ENCODE measurements at places on chromosomes 16 and 17. TPM values are rescaled to one million over a fixed set of nuclear protein-coding genes. Genes with fewer than 3 reads are reported as not detected.

DNA sequence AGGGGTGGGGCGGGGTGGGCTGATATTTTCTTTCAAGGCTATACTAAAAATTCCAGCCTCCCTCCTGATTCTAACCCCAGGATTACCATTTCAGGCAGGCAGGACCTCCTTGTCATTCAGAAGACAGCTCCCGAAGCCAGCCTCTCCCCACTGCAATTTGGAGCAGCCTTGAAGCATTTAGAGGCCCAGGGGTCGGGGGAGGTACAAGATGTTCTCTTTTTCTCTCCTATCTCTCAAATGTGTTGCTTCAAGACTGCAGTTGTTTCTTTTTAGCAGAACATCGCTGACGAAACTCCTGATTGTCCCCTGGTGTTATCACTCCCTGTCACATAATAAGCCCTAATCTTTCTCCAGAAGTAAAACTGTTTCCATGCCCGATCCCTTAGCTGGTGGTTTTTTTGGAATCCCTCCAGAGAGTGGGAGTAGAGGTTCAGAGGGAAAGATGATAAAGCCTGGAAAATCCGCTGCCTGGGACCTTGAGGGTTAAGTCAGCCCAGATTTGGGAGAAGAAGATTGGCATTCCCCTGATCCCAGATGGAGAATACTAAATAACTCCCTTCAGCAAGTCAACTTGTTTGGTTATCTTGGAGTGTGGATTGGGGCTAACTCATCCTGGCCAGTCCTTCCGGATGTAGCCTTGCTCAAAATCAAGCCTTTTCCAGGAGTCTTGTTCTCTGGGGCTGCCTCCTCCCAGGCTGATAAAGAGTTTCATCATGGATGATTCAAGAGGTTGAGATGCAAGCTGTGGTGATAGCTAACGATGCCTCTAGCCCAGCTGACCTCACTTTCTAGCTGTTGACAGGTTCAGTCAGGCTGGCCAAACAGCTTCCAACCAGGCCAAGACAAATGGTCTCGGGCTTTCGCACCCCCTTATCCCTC is 71.3 kb downstream of the SOX9 start:
- DNase-seq: no peak
- peak overlapping the region; percentile 22 for H3K27ac ChIP-seq
- H3K36me3 ChIP-seq: peaks cover 2% of the 10 kb centered on the region
- peaks cover 11% of the 10 kb centered on the region for H3K4me1 ChIP-seq
- H3K27me3 ChIP-seq: no peaks in the 10 kb centered on the region

DNA sequence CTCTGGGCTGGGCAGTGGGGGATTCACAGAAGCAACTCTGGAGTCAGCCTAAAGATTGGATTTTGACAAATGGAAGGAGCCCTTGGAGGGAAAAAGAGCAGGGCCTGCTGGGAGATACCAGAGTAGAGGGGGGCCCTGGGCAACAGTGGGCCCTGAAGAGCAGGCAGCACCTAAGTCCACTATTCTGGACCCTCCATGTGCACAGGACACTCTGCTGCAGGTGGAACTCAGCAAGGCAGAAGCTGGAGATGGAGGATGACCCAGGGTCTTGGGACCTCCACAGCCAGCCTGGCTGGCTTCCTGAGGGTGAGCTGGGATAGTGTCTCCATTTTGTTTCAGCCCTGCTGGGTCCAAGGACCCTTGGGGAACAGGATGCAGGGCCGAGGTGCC is 63.0 kb upstream of the TEX2 start:
- peaks cover 6% of the 10 kb centered on the region for H3K4me1 ChIP-seq
- H3K36me3 ChIP-seq: no peaks in the 10 kb centered on the region

- no peak overlapping the region for H3K4me3 ChIP-seq
- DNase-seq: no peak
- H3K4me1 ChIP-seq: no peaks in the 10 kb centered on the region
- H3K27ac ChIP-seq: no peak overlapping the region
These were observed 8.3 kb downstream of the SLC35G3 start for GRCh38 chr17:35185849-35186248.

GRCh38 chr16:46901709-46902108 is 17.5 kb downstream of the GPT2 start:
- no peak for DNase-seq
- H3K27ac ChIP-seq: no peak overlapping the region
- H3K4me1 ChIP-seq: peaks cover 1% of the 10 kb centered on the region
- H3K27me3 ChIP-seq: no peaks in the 10 kb centered on the region

GRCh38 chr16:12724226-12724625 is 79.5 kb downstream of the CPPED1 start:
- peaks cover 2% of the 10 kb centered on the region for H3K36me3 ChIP-seq
- no peak for DNase-seq
- no peak overlapping the region for H3K4me3 ChIP-seq
- H3K4me1 ChIP-seq: no peaks in the 10 kb centered on the region
- H3K27ac ChIP-seq: no peak overlapping the region

- peaks cover 15% of the 10 kb centered on the region for H3K4me1 ChIP-seq
- H3K36me3 ChIP-seq: no peaks in the 10 kb centered on the region
- DNase-seq: no peak
- peaks cover 10% of the 10 kb centered on the region for H3K27me3 ChIP-seq
These were observed 477 bp downstream of the MTHFSD start for GRCh38 chr16:86554599-86554916.

- no peak for DNase-seq
- no peak overlapping the region for H3K4me3 ChIP-seq
- H3K27me3 ChIP-seq: peaks cover 17% of the 10 kb centered on the region
- no peaks in the 10 kb centered on the region for H3K4me1 ChIP-seq
These were observed 90.8 kb downstream of the ABCC12 start for GRCh38 chr16:48064971-48065370.

DNA sequence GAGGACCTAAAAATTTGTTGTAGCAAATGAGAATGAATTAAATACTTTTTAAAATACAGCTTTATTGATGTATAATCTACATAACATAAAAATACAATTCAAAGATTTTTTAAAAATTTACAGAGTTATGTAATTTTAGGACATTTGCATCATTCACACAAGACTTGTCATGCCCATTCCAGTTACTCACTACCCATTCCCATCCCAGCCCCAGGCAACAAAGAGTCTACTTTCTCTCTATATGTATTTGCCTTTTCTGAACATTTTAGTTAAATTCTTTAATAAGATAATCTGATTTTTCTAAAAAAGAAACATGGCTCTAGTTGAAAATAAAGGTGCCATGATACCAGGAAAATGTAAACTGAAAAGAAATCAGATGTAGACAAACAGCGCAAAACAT is 354.2 kb downstream of the PMP22 start:
- no peak for DNase-seq
- H3K27ac ChIP-seq: no peak overlapping the region
- no peaks in the 10 kb centered on the region for H3K36me3 ChIP-seq
- no peak overlapping the region for H3K4me3 ChIP-seq

- no peak overlapping the region for H3K4me3 ChIP-seq
- no peaks in the 10 kb centered on the region for H3K4me1 ChIP-seq
- no peaks in the 10 kb centered on the region for H3K27me3 ChIP-seq
These were observed 25.0 kb downstream of the WNT9B start for GRCh38 chr17:46876353-46876887.

DNA sequence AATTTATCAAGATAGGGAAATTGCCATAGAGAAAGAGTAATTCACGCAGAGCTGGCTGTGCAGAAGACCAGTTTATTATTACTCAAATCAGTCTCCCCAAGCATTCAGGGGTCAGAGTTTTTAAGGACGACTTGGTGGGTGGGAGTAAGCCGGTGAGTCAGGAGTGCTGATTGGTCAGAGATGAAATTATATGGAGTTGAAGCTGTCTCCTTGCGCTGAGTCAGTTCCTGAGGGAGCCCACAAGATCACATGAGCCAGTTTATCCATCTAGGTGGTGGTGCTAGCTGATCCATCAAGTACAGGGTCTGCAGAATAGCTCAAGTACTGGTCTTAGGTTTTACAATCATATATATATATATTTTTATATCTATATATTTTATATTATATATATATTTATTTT is 6.0 kb upstream of the AQP8 start:
- H3K4me1 ChIP-seq: peaks cover 6% of the 10 kb centered on the region
- no peak for DNase-seq
- H3K36me3 ChIP-seq: no peaks in the 10 kb centered on the region
- H3K4me3 ChIP-seq: no peak overlapping the region
- peaks cover 14% of the 10 kb centered on the region for H3K27me3 ChIP-seq

GRCh38 chr17:14331225-14331981 is 30.5 kb downstream of the HS3ST3B1 start:
- H3K36me3 ChIP-seq: no peaks in the 10 kb centered on the region
- H3K4me1 ChIP-seq: peaks cover 8% of the 10 kb centered on the region
- H3K27me3 ChIP-seq: peaks cover 6% of the 10 kb centered on the region
- no peak overlapping the region for H3K4me3 ChIP-seq
- DNase-seq: no peak

DNA sequence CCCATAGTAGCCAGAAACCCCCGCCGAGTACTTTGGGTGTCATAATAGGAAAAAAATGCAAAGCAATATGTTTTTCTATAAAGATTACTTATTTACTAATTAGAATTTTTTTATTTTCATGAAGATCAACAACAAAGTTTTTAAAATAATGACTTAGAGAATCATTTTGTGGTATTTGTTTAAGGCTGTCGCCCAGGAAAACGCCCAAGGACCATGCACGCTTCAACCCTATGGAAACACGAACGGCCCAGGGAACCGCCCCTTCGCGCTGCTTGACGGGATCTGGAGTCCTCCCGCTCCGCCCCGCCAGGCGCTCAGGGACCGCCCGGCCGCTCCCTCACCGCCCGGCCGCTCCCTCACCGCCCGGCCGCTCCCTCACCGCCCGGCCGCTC is 408 bp upstream of the KPNA2 start:
- H3K27ac ChIP-seq: peak overlapping the region; percentile 96
- H3K4me1 ChIP-seq: peaks cover 30% of the 10 kb centered on the region
- peak; percentile 86 for DNase-seq
- H3K27me3 ChIP-seq: no peaks in the 10 kb centered on the region
- peaks cover 9% of the 10 kb centered on the region for H3K36me3 ChIP-seq
- H3K4me3 ChIP-seq: peak overlapping the region; percentile 96

DNA sequence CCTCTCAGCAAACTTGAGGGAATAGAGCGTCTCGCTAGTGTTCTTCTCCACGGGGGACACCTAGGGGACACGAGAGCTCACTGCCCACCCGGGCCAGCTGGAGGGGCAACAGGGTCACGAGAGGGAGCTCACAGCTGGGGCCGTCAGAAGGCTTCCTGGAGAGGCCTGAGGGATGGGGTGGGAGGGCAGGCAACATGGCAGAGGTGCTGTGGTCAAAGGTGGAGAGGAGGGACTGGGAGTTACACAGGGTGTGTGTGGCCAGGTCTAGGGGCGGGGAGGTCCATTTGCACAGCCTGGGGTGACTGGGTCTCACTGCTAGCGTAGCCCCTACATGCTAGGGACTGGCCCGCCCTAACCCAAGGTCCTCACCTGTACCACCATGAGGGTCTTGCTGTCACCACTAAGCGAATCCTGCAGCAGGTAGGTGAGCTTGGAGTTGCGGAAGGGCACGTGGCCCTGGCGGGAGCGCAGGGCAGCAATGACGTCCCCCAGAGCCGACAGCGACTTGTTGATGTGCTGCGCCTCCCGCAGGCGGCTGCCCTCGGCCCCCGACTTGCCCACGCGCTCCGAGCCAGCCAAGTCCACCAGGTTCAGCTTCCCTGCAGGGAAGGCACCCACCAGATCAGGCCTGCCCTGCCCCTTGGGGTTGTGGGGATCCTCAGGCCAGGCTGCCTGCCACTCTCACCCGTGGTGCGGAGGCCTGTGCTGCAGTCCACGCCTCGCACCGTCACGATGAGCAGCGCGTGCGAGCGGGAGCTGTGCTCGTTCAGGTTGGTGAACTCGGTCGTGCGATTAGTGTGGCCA is 25.0 kb downstream of the KATNB1 start:
- H3K27ac ChIP-seq: no peak overlapping the region
- no peaks in the 10 kb centered on the region for H3K27me3 ChIP-seq
- DNase-seq: no peak
- H3K4me1 ChIP-seq: peaks cover 13% of the 10 kb centered on the region
- H3K36me3 ChIP-seq: peaks cover 13% of the 10 kb centered on the region
- H3K4me3 ChIP-seq: no peak overlapping the region

DNA sequence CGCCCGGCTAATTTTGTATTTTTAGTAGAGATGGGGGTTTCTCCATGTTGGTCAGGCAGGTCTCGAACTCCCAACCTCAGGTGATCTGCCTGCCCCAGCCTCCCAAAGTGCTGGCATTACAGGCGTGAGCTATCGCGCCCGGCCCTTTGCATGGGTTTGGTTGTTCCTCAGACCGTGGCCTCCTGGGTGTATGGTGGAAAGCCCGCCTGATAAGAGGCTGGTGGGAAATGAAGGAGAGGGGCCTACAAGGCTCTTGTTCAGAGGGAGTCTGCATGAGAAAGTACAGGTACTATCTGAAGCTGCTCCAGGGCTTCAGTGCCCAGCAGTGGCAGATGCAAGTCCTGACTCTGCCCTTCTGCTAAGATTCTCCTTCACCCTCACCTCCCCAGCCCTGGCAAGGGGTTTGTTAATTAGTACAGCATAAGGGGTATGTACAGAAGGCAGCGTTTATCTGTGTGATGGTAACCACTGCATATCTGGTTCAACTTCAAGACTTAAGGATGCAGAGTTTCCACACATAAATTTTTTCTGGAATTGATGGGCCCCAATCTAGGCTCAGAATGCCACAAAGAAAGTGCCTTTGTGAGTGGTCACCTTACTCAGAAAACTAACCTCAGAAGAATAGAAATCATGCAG is 24.2 kb downstream of the GRB7 start:
- peaks cover 9% of the 10 kb centered on the region for H3K4me1 ChIP-seq
- H3K27ac ChIP-seq: no peak overlapping the region
- no peak overlapping the region for H3K4me3 ChIP-seq
- no peaks in the 10 kb centered on the region for H3K36me3 ChIP-seq

- DNase-seq: no peak
- no peaks in the 10 kb centered on the region for H3K36me3 ChIP-seq
- H3K27me3 ChIP-seq: no peaks in the 10 kb centered on the region
- H3K4me1 ChIP-seq: peaks cover 35% of the 10 kb centered on the region
- H3K4me3 ChIP-seq: no peak overlapping the region
These were observed 36.3 kb downstream of the MYO18A start for GRCh38 chr17:29143894-29144293.

- peak; percentile 91 for DNase-seq
- peaks cover 3% of the 10 kb centered on the region for H3K4me1 ChIP-seq
- peak overlapping the region; percentile 71 for H3K27ac ChIP-seq
- H3K4me3 ChIP-seq: no peak overlapping the region
- no peaks in the 10 kb centered on the region for H3K27me3 ChIP-seq
These were observed 11.5 kb upstream of the PITPNA start for GRCh38 chr17:1573932-1574696.

TP53TG3C gene
- not detected for total RNA-seq

HOXB1 gene
- total RNA-seq: 0.24 TPM

SLFN11 gene
- total RNA-seq: 37.7 TPM

PRM1 gene
- total RNA-seq: not detected
